IPS DF 19.7 (cell line): ENCODE measurements at places on chromosomes 2 and 18.

- DNase-seq: no peak
Measured at GRCh38 chr2:231935815-231936214, 9.6 kb upstream of the NPPC start.

DNA sequence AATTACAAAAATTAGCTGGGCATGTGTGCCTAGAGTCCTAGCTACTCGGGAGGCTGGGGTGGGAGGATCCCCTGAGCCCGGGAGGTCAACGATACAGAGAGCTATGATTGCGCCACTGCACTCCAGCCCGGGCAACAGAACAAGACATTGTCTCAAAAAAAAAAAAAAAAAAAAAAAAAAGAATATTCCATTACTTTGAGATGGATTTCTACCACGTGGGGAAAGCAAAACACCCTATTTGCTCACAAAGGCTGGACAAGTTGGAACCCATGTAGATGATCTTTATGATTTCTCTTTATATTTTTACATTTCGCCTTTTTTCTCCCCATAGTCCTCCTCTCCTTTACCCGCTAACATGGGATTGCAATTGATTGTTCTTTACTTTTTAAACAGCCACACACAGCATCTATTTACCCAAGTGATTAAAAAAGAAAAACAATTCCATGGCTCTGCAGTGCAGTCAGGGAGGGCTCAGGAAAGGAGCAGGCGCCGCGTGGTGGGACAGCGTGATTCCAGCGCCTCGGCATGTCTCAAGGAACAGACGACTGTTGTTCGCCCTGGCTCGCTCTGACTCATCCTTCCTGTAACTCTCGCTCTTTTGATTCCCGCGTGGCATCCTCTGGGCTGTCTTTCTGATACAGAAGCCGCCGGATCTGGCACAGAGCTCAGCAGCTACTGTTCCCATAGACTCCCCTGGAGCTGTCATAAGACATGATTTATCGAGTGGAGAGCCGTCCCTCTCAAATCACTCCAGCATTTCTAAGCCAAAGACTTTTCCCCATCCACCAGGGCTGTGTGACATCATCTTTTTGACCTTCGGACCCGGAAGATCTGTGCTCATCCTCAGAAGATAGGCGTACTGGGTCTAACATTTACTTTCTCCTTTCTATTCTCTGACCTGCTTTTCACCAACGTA is 230.4 kb upstream of the AGAP1 start:
- no peak for DNase-seq

DNA sequence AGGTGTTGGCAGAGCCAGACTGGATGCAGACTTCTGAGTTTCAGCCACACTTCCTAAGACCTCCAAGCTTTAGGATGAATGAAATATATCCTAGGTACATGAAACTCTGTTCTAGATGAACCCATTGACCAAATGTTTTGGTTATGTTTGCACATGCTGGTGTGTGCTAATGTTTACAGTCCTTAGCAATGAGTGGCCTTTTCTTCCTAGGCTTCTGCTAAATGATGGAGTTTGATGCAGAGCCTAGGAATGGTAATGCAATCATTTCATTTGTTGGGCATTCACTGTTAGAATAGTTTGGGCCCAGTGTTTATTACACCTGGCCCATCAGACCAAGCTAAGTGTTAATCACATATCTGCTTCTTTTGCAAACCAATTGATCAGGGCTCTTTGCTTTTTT is 464.7 kb downstream of the MEIS1 start:
- no peak for DNase-seq

DNA sequence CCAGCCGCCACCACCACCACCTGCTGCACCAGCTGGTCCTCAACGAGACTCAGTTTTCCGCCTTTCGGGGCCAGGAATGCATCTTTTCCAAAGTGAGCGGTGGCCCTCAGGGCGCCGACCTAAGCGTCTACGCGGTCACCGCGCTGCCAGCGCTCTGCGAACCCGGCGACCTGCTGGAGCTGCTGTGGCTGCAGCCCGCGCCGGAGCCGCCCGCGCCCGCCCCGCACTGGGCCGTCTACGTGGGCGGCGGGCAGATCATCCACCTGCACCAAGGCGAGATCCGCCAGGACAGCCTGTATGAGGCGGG is 1.6 kb downstream of the LRATD1 start:
- no peak for DNase-seq

DNA sequence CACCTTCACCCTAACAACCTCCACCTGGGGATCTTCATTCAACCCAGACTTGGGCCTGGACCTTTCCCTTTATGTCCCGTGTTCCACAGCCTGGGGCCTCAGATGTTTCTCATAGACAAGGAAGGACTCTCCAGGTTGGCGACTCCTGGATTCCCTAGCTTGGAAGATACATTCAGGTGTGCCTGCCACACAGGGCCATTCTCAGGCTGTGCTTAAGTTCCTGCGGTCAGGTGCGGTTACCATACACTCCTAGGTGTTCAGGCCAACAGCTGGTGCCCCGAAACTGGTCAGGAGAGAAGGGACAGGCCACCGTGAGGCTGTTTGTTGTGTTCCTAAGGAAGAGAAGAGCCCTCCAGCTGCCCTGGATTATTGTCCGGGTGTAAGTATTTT is 15.6 kb downstream of the SLC4A3 start:
- no peak for DNase-seq
